Urinary bladder (tissue), 4 donors: ENCODE measurements at places on chromosomes 3 and 15. TPM values are rescaled to one million over a fixed set of nuclear protein-coding genes. Genes with fewer than 3 reads are reported as not detected.

The TUSC7 gene
- not detected for polyA plus RNA-seq

- DNase-seq = no peak
Measured at GRCh38 chr3:154334973-154335420, 10.7 kb upstream of the DHX36 start.

The RAB6B gene
- polyA plus RNA-seq = 2.5 TPM

GRCh38 chr3:138407236-138407907 lies 27.0 kb upstream of the ESYT3 start:
- DNase-seq = no peak

The ARRDC4 gene
- polyA plus RNA-seq = 30.5 TPM

The C2CD4A gene
- 0.05 TPM for polyA plus RNA-seq

- DNase-seq = no peak
Measured at GRCh38 chr3:195844671-195845218, 33.0 kb upstream of the MUC4 start.

- no peak for DNase-seq
Measured at GRCh38 chr3:108378153-108378951, 82.0 kb downstream of the HHLA2 start.

- DNase-seq = no peak
Measured at GRCh38 chr15:95470997-95471689, 859.4 kb upstream of the NR2F2 start.

- no peak for DNase-seq
Measured at GRCh38 chr3:132368962-132369361, 48.3 kb upstream of the DNAJC13 start.

DNA sequence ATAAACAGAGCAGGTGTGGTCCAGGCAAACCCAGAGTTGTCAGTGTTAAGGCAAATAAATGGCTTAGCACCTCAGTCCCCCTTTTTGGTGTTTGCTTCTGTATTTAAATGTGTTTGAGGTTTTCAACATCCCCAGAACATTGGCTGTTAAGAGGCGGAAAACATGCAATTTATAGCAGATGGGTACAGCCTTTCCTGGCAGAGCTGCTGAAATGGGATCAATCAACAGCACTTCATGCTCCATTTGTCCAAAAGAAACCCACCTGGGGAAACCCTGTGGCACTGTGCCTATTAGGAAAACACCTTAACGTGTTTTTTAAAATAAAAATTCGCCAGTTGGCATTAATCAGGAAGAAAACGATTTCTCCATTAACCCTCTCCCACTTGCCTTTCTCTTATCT lies 135.4 kb downstream of the MCTP2 start:
- no peak for DNase-seq

- DNase-seq = no peak
Measured at GRCh38 chr3:36923523-36923943, 21.3 kb downstream of the TRANK1 start.
